ENCODE measurements at places on chromosomes 3 and 15.

DNA sequence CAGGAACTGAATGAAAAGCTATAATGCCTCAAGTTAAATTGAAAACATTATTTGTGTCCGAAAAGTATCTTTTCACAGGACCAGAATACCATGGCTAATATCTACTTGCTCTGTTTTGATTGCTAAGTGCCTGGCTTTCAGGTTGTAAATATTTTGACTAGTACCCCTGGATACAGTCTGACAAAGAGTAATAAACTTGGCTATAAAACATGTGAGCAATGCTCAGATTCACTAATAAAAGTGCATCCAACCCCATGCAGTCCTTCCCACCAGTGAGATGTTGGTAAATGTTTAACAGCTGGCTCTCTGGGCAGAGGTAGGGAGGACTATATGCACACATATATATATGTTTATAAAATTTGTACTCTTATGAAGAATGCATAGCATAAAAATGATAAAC lies 281.8 kb upstream of the TGFBR2 start:
- no peak for DNase-seq

- no peak for DNase-seq
Measured at GRCh38 chr15:38555686-38556334, 8.8 kb downstream of the RASGRP1 start.

DNA sequence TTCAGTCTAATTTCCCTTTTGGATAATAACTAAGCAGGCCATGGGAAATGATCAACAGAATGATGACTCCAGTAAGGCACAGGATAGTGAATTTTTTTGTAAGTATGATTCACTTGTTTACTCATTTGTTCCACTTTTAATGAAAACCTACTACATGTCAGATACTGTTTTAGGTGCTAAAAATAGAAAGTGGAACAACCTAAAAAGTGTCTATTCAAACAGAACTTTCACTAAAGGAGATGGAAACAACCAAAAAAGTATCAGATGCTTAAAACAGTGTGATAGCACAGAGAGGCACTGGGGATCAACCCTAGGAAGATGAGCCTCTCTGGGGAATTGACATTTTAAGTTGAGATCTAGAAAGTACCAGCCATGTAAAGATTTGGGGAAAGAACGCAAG lies 11.1 kb downstream of the RYK start:
- DNase-seq = no peak

DNA sequence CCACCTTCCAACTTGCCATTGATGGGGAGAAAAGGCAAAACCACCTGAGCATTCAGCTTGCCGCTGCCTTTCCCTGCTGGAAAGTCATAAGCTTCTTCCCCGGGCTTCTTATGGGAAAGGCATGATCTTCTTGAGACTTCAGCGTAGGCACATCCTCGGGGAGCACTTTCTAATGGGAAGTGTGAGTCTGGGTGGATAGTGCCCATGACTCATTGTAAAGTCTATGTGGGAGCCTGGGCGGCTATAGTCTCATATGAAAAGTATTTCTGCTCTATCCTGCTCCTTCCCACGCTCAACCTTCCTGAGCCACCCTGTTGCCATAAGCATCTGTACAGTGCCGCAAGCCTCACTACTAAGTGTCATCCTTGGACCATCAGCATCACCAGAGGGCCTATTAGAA lies 309.9 kb upstream of the THBS1 start:
- no peak for DNase-seq

- DNase-seq = no peak
Measured at GRCh38 chr3:181278468-181279238, 289.1 kb upstream of the DNAJC19 start.

- no peak for DNase-seq
Measured at GRCh38 chr3:77267589-77267988, 227.7 kb downstream of the ROBO2 start.

- no peak for DNase-seq
Measured at GRCh38 chr3:167913219-167913835, 177.8 kb downstream of the SERPINI1 start.

DNA sequence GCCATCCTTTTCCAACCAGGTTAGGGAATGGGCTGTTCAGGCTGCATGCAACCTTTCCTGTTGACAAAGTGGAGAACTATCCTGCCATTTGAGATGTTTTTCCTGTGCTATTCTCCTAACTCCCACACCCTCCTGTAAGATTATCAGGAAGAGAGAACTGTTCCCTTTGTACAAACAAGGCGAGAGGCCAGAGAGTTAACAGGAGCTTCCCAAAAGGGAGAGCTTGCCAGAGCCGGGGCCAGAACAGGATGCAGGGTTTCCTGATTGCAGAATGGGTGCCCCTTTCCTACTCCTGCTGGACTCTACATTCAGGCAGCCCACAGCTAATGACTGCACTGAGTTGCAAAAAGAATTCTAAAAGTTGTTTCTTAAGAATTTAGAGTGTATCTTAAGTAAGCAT lies 17.1 kb downstream of the PML start:
- no peak for DNase-seq

- no peak for DNase-seq
Measured at GRCh38 chr15:82880704-82881103, 71.3 kb downstream of the WHAMM start.

GRCh38 chr15:94858449-94858848 lies 627.1 kb downstream of the MCTP2 start:
- no peak for DNase-seq

DNA sequence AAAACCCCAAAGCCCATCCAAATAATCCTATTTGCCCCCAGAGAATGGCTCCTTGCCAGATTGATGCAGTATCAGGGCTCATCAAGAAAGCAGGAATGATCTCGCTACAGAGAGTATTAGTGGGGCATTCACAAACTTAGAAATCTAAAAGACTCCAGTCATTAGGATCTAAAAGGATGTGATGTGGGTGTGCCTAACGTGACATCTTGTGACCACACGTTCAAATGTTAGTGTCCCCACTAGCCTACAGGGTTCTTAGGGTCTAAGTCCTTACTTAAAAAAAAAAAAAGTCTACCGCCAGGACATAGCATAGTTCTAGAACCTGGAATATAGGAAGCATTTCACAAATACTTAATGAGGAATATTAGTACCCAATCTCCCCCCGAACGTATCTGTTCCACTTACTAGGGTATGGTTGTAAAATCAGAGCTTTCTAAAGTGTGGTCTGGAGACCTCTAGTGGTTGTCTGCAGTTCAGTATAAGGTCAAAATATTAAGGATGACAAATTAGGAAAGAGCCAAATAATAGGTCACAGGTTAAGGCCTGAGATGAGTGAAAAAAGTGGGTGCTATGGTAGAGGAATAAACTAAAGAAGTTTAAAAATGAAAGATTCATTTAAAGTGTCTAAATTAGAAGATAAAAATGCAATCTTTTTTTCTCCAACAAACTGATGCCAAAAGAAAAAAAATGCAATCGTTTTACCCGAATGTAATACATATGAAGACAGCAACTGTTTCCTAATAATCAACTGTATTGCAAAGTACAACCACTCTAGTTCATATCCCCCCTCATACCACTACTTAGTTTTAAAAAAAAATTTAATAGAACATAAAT lies 4.2 kb upstream of the CHRM5 start:
- no peak for DNase-seq

DNA sequence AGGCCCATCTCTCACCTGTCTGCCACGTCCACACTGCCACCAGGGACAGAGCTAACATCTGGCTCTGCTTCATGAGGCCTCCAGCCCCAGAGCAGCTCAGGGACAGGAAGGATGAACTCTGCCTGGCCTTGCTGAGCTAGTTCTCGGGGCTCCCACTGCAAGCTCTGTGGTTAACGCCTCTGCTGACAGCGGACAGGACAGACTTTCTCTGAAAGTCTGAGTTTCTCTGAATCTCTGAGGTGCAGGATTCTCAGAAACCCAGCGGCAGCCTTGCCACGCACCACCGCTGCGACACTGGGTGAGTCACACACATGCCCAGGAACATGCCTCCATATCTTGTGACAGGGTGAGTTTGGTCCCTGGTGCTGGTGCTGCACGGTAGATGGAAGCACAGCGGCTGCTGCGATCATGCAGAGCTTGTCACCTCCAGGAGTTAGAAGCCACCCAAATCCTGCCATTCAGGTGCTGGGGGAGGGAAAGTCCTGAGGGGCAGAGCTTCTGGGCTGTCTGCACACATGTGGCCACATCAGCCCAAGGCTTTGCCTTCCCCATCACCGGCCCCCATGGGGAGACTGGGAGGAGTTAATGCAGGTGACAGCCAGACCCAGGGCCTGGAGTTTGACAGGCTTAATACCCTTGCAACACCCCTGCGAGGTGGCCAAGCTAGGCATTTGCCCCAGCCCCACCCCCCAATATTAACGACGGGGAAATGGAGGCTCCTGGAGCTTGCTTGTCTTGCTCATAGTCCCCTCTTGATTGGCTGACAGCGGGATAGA lies 267.0 kb downstream of the PLCL2 start:
- peak; percentile 92 for DNase-seq

- DNase-seq = no peak
Measured at GRCh38 chr15:55494931-55495330, 13.1 kb downstream of the DNAAF4 start.

DNA sequence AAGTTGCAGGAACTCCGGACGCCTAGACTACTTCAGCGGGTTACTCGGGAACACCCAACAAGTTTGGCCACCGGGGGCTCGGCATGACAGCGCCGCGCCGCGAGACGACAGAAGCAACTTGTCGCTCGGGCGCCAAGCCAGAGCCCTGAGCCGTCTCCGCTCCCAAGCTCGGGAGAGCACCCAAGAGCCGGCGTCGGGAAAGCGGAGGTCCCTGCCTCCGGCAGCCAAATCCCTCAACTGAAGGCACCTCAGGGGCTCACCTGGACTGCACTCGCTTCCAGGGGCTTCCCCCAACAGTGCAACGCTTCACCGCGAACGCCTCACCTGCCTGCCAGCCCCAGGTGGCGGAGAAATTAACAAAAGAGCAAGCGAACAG lies 640 bp downstream of the MB21D2 start:
- no peak for DNase-seq

GRCh38 chr3:55012091-55012490 lies 84.2 kb upstream of the LRTM1 start:
- DNase-seq = no peak

- no peak for DNase-seq
Measured at GRCh38 chr3:33789183-33789954, 9.1 kb upstream of the PDCD6IP start.

GRCh38 chr3:149330609-149331331 lies 2.7 kb downstream of the TM4SF18 start:
- DNase-seq = no peak

DNA sequence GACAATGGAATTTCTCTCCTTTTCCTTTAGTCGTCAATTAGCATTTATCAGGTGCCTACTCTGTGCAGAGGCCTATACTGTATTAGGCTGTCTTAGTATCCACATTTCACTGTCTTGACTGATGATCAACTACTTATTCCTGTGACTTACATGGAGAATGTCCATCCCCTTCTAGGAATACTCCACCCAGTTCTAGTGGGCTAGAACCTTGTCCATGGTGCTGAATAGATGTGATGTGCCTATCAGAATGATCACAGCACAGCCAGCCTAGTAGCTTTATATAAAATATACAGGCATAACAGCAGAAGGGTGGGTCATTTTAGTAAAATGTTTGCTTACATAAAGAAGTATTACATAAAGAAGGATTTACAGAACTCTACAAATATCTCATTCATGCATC lies 621.4 kb downstream of the PDCD6IP start:
- DNase-seq = no peak

DNA sequence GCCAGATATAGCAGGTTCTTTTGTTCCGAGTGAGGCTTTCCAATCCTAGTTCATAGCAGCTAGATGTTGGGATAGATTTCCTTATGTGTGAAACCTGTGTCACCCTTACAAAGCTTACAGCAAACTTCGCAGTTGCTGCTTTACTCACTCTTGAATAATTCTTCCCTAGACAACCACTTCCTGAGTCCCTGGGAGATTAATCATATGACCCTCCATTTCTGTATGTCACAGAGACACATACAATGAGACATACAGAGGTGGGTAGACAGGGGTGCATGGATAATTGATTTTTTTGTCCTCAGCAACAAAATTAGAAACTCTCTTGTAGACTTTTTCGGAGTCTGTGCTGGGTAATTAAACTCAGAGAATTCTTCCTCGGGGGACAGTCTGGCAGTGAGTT lies 163.2 kb downstream of the NSUN3 start:
- no peak for DNase-seq

DNA sequence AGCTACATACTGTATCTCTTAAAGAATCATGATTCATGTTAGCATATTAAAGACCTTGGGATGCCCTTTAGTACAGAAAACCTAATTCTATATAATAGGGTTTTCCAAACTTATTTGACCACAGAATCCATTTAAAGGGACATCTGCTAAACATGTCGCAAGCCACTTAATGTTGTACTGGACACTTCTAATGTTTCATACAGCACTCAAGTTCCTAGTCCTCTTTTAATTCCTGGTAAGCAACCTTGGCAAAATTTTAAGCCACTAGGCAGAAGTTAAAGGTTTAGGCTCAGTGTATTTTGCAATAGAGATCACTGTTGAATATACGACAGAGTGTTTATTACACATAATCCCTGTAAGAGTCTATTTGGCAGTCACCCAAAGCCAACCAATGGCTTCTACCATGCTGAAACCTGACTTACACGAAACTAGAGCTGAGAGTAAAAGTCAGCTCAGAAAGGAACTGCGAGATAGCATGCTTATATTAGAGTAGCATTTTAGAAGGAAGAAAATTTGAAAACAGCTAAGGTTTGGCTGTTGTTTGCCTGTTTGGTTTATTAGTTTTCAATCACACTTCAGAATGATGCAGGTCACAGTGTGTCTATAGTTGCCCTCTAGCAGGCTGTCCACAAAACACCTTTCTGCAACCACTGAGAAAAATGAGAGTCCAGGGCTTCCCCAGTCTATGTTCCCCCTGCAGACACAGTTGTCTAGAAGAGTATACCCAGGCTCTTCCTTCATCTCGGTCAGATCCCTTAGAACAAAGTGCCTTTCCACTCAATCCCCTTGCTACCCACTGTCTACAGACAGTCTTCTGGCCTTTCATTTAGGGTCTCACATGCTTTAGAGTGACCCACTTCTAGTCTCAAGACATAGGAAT lies 104.4 kb downstream of the FMN1 start:
- no peak for DNase-seq

DNA sequence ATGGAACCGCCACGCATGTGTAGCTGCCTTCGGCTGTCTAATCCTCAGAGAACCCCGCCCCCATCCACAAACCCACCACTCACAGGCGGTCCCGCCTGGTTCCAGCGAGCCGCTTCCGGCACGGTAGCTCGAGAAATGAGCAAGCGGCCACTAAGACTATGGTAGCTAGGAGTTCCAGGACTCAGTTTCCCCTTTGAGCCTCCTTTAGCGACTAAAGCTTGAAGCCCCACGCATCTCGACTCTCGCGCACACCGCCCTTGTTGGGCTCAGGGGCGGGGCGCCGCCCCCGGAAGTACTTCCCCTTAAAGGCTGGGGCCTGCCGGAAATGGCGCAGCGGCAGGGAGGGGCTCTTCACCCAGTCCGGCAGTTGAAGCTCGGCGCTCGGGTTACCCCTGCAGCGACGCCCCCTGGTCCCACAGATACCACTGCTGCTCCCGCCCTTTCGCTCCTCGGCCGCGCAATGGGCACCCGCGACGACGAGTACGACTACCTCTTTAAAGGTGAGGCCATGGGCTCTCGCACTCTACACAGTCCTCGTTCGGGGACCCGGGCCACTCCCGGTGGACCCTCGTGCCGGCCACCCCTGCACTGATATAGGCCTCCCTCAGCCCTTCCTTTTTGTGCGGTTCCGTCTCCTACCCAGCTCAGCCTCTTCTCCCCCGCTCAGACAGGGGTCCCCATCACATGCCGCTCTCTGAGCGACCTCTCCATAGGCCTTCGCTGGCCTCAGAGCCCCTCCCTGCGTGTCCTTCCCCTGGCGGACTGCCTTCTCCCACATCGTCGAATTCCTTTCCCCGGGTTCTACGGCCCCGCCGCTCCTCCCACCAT lies at the start of gene RAB11A:
Gene RAB11A (plus strand): TSS at position 366 of the 828 bp plus-strand sequence. CDS start 95 bp downstream, at position 461.
- DNase-seq = peak; percentile 85

GRCh38 chr3:11820531-11821041 lies 26.1 kb downstream of the TAMM41 start:
- DNase-seq = no peak

GRCh38 chr15:67108122-67108961 lies 42.9 kb downstream of the SMAD3 start:
- DNase-seq = no peak
